ENCODE measurements at places on chromosomes 16 and 17.

DNA sequence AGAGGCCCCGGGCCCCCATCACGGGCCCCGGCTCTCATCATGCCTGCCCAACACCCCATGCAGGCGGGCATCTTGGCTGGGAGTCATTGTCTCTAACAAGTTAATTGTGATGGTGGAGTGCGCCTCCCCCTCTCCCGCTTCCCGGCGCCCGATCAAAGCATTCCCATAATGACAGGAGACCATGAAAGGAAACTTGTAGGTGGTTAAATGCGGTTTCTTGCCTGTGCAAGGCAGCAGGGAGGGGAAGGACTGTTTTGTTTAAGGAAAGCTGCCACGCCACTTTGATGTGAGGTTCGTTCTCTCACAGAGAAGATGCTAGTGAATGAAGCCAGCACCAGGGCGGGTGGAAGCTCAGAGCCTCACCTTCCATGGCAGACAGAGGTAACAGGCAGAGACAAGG lies 45.4 kb downstream of the C16orf78 start:
- DNase-seq, result no peak

GRCh38 chr17:14318918-14319205 lies 18.0 kb downstream of the HS3ST3B1 start:
- no peak for DNase-seq

- no peak for DNase-seq
Observed at GRCh38 chr17:38417210-38417951, 10.9 kb upstream of the ARHGAP23 start.

DNA sequence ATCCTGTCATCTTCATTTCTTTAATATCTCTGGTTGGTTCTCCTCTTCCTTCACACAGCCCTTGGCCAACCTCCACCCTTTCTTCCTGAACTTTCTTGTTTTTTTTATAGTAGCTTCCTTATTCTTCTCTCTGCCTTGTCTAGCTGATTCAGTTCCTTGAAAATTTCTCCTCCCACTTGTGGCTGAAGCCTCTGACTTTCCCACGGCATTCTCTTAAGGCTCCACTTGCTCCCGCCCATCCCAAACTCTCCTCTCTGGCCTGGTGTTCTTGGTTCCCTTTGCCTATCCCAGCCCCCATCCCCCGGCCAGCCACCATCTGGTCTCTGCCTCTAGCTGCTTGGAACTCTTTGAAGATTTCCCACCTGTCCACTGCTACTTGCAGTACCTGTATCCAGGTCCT lies 29.1 kb downstream of the NLRP1 start:
- DNase-seq, result no peak

DNA sequence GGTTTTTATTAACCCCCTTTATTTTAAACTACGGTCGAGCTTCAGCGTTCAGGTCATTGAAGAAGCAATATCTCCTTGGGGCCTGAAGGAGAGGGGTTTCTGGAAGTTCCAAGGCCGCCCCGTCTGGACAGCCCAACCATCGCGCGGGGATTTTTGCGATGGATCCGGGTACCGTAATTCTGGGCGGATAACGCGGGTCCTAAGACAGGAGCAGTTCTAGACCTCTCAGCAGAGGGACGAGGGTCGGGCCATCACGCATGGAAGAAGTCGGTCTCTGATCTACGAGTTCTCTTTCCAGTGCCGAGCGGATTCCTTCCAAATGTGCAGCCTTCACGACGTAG lies 3.6 kb downstream of the BORCS6 start:
- no peak for DNase-seq

GRCh38 chr17:4232168-4232813 lies 31.5 kb downstream of the ANKFY1 start:
- no peak for DNase-seq

- no peak for DNase-seq
Observed at GRCh38 chr16:83727018-83727417, 80.8 kb upstream of the HSBP1 start.

- no peak for DNase-seq
Observed at GRCh38 chr16:11073407-11073999, 129.1 kb downstream of the CLEC16A start.

- DNase-seq, result no peak
Observed at GRCh38 chr17:57859601-57860413, 10.0 kb upstream of the MRPS23 start.

- no peak for DNase-seq
Observed at GRCh38 chr17:42271006-42271778, 5.0 kb downstream of the STAT5B start.

DNA sequence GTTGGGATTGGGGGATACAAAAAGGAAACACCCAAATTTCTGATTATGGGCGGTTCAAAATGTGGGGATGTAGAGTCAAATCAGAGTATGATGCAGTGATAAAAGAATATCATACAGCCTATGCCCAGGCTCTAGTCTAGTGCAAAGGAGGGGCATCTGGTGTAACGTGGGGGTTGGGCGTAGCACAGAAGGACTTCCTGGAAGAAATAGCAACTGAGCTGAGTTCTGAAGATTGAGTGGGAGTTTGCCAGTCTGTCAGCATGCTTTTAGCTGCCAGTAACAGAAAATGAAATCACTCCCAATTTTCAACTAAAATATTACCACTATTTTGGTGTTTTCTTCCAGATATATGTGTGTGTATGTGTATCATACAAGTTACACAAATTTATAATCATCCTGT lies 196.9 kb downstream of the SPECC1 start:
- peak; percentile 3 for DNase-seq

DNA sequence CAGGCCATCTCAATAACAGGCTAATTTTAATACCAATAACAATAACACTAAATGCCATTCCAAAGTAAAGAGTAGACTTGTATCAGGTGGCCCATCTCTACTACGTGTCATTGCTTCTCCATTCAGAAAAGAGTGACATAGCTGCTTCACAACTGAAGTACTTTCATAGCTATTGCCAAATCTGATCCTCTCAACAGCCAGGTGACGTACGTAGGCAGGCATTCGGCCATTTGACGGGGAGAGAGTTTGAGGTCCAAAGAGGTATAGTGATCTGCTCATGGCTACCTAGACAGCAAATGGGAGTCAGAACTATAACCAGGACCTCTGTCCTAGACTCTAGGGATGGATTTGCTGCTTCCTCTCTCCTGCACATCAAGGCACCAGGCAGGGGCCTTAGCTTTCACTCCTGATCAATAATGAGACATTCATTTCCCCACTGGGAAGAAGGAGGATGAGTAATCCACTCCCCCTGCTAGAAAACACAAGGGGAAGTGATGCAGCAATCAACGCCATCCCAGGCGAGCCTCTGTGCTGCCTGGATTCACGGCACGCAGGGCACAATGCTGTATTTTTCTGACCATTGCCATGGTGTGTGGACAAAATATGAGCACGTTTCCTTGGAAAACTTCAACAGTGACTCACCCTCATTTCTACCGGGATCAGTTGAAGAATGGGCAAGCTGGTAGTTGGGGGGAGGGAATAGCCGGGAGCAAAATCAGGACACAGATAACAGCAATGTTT lies 80.9 kb downstream of the SPACA3 start:
- no peak for DNase-seq

DNA sequence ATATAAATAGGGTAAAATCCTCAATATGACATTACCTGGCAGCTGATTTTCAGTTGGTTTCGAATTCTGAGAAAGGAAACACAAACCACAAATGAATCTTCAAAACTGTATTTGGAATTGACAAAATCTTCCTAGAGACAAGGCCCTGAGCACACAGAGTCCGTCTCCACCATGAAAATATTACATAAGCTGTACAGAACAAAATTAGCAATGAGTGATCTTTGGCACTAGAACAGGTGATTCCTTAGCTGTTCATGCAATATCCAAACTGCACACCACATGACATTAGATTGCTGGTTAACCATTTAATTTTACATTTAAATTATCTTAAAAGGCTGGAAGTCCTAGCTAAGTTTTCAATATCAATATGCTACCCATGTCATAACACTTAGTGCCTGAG lies 31.7 kb downstream of the GJC1 start:
- DNase-seq, result no peak

GRCh38 chr17:4505187-4505586 lies 6.5 kb downstream of the SPNS2 start:
- DNase-seq, result no peak

GRCh38 chr17:6981426-6981825 lies 14.4 kb upstream of the ALOX12 start:
- DNase-seq, result no peak

DNA sequence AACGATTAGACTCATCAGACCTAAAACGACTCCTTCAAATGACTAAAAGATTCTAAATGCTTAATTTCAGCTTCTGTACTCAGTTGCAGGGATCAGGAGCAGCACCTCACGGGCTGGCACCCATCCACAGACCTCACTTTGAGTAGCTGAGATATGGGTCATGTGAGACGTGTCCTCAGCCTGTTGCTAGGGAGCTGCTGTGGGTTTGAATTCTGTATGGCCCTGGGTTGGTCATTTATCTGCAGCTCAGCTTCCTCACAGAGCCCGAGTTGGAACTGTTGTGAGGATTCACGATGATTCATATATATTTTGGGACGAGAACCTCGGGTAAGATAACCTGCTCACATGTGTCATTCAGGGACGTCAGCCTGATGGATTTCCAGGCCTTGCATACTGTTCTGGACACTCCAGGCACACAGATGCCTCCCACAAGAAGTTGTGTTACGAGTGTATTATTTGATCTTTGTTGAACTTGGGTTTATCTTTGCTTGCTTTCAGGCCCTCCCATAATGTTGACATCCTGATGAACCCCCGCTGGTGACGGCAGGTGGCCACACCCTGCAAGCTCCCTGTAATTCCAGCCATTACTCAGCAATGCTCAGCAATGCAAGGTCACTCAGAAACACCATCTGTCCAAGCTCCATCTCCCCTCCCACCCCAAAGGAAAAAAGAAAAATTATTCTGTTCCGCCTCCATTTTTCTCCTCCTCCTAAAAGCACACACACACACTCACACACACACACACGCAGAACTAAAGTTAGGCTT lies 137.6 kb downstream of the RBFOX3 start:
- DNase-seq, result no peak

DNA sequence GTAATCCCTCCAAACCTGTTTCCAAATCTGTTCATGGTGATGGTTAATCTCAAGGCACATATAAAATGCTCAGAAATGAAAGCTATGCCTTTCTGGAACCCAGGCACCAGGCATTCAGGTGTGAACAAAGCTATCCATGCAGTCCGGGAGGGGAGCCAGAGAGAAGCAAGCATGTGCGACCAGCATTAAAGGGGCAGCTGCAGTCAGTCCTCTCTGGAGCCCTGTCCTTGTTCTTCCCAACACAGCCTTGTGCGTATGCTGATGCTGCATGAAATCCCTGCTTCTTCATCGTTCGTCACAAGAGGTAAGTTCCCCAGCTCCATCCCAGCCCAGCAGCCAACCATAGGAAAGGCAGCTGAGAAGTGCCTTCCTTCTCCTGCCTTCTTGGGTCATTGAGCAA lies 148.7 kb downstream of the GRIN2A start:
- DNase-seq, result no peak

DNA sequence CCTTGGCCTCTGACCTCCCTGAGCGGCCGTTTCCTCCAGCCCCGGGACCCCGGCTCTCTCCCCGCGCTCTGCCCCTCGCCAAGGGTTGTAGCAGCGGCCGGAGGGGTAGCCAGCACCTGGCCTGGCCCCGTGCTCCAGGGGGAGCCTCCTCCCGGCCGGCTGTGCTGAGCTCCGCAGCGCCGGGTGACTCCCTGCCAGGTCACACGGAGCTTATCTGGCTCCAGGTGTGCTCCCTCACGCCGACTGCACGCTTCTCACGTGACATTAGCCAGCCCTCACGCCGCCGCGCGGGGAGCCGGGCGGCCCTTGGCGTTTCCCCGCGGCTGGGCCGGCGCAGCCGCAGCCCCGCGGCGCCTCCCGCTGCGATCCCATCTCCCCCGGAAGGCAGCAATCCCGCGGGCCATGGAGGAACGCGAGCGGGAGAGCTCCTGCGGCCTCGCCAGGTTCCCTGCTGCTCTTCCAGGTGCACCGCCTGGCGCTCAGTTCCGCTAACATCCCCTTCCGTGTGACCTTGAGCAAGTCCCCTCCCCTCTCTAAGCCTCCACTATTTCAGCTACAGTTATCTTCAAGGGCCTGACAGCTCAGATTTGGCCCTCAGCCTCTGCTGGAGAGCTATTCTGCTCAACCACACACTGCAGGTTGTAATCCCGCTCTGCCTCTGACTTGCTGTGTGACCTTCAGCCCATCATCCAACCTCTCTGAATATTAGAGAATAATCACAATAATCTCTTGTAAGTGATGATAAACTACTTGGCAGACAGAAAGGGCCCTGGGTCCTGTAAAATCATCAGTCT lies 3.4 kb downstream of the MYO18A start:
- peak; percentile 62 for DNase-seq
